AG20443 (cell line): ENCODE measurements at places on chromosomes 3 and 15.

DNA sequence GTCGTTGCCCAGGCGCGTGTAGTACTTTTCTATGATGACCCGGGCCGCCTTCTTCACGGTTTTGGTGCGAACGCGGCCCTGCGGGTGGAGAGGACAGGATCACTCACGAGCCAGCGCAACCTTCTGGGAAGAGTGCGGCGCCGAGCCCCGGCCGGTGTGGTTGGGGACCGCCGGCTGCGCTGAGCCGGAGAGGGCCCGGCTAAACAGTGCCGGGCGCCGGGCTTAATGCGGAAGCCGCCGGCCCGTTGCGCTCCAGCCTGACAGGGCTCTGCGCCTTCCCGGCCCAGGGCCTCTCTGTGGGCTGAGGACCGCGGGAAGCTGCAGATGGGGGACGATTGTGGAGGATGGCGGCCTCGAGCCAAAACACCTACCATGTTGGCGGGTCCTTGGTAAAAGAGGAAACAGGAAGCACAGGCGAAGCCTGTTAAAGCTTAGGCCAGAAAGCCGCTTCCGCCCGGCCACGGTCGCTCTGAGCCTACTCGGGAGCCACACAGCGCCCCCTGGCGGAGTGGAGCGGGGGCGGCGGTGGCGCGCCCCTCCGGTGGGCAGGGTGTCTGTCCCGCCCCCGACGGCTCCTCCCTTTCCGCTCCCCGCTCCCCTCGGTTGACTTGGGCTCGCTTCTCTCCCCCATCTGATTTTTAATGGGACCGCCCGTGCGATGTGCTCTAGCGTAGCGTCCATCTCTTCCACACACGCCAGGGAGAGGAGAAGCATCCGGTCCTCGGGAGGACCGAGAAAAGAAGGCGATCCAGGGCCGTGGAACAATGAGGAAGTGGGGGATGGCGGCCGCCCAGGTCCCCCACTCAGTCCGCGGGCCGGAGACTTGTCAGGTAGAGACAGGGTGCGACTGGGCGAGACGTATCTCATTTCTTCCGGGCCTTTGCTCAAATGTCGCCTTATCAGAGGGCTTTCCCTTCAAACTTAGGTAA is at the start of gene RPS17:
Gene RPS17 (minus strand): TSS at position 403 of the 929 bp plus-strand sequence. CDS start 29 bp downstream, at position 374.
- peak; percentile 100 for DNase-seq

GRCh38 chr3:196117809-196118208 is 35.9 kb upstream of the TFRC start:
- DNase-seq: no peak

DNA sequence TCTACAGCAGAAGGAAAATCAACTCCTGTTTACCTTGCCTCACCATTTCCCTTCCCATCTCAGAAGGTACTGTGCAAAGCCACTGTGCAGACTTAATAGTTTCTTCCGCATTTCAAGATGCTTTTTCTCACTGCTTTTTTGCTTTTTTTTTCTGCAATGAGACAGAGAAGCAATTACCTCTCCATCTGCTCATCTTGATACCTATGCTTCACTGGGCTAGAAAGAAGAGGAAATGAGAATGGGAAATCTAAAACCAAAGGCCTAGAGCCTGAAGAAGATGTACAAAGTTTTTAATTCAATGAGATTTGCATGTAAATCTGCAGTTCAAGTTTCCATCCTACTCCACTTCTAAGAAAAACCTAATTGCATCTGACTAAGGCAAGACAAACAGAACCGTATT is 238.1 kb upstream of the SETMAR start:
- DNase-seq: no peak

- DNase-seq: no peak
These were observed 452.0 kb downstream of the GABRG3 start for GRCh38 chr15:27422997-27423396.
